ENCODE measurements at places on chromosomes 1 and 21.

- DNase-seq = no peak
Observed at GRCh38 chr1:46175243-46175642, 356 bp downstream of the TSPAN1 start.

- no peak for DNase-seq
Observed at GRCh38 chr1:72530646-72531045, 248.3 kb upstream of the NEGR1 start.

- DNase-seq = no peak
Observed at GRCh38 chr1:215523128-215523861, 43.8 kb upstream of the KCTD3 start.

GRCh38 chr1:43743206-43743605 lies 35.9 kb downstream of the ST3GAL3 start:
- DNase-seq = no peak

DNA sequence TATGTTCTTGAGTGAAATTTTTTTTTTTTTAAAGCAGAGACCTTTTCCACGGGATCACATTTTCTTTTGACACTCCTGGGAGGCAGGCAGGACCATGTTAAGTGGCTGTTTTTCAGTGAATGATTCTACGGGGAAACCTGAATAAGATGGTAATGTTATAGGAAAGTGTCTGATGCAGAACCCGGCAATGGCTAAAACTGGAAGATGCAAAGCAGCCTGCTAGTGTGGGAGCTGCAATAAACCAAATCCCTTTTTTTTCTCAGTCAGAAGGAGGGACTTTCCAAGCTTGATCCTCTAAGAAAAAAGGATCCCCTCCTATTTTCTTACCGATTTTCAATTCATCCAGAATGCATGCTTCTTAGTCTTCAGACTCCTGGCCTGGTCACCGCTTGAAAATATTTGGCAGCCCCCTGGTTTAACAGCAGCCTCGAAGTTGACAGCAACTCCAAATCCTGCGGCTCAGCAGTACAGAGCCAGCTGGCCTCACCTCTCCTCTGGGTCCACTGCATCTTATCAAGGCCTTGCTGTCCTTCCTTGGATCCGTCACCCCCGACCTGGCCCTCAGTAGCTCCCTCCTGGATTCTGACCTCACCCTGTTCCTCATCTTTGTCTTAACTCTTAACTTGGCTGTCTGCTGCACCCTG lies 5.6 kb downstream of the MX2 start:
- no peak for DNase-seq

GRCh38 chr1:199463521-199464127 lies 563.9 kb upstream of the NR5A2 start:
- peak; percentile 9 for DNase-seq

DNA sequence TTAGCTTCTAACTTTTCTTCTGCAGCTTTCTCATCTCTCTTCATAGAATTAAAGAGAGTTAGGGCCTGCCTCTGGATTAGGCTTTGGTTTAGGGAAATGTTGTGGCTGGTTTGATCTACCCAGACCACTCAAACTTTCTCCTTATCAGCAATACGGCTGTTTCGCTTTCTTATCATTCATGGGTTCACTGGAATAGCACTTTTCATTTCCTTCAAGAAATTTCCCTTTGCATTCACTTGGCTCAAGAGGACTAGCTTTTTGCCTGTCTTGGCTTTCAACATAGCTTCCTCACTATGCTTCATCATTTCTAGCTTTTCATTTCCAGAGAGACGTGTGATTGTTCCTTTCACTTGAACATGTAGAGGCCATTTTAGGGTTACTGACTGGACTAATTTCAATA lies 59.6 kb downstream of the AKT3 start:
- no peak for DNase-seq

GRCh38 chr1:60802884-60803283 lies 279.5 kb upstream of the NFIA start:
- no peak for DNase-seq

- no peak for DNase-seq
Observed at GRCh38 chr1:30132602-30133286, 590.6 kb downstream of the MATN1 start.

DNA sequence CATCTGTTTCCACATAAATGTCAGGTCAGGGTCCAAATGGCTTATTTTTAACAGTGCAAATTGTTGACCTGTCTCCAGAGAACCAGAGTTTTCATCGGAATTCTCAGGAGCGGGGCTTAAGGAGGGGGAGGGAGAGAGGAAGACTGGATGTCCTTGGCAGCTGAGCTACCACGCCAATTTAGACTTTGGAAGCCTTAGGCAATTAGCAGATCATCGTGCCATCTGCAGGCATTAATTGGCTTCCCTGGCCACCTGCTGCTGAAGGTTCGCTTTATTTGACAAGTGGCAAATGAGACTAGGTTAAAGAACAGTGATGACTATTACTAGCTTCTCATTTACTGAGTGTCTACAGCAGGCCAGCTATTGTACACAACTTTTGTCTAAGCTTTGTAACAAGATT lies 43.7 kb downstream of the HLX start:
- DNase-seq = no peak

GRCh38 chr1:100585786-100586185 lies 47.8 kb downstream of the GPR88 start:
- no peak for DNase-seq

- DNase-seq = no peak
Observed at GRCh38 chr1:93559045-93559444, 111.1 kb downstream of the FNBP1L start.

GRCh38 chr1:157135070-157135469 lies 3.1 kb downstream of the ETV3 start:
- no peak for DNase-seq

- DNase-seq = no peak
Observed at GRCh38 chr1:38819516-38819915, 40.1 kb downstream of the RRAGC start.

GRCh38 chr1:17310068-17310640 lies 2.2 kb downstream of the PADI4 start:
- no peak for DNase-seq

DNA sequence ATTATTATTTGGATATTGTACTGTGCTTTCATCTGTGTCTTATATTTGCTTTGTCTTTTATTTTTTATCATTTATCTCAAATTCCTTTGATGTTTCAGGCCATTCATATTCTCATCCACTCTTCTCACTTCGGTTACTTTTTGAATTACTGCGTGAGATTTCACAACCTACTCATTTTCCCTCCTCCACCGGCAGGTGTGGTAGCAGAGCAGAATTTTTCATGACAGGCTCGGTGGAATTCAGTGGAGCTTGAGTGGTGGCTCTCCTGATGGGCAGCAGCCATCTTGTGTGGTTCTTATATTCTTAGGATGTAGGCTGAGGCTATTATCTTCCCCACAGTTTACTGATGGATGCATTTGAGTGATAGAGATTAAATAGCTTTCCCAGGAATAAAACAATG lies 92.3 kb upstream of the IVNS1ABP start:
- DNase-seq = no peak

DNA sequence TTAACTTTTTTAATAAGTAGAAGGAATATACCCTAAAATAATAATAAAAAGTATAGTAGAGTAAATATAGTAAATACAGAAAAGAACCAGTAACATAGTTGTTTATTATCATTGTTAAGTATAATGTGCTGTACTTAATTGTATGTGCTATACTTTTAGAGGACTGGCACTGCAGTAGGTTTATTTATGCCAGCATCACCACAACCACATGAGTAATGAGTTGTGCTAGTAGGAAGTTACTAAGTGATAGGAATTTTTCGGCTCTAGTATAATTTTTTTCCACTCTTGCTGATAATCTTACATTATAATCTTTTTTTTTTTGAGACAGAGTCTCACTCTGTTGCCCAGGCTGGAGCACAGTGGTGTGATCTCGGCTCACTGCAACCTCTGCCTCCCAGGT lies 71.6 kb downstream of the IVNS1ABP start:
- DNase-seq = no peak

DNA sequence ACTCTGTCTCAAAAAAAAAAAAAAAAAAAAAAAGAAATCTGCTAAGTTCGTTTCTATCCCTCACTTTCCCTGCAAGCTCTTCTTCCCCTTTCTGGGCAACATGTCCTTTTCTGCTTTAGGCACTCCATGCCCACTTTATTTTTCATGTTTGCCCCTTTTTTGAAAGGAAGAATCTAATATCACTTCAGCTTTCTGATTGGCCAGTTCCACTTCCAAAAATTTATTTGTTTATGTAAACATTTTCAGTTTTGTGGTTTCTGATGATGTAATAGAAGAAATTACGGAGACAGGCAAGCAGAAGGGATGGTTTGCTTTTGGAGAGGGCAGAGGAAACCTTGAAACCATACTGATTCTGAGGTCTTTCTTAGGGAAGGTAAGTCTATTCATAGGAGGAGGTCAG lies 15.1 kb downstream of the IFNAR1 start:
- no peak for DNase-seq

DNA sequence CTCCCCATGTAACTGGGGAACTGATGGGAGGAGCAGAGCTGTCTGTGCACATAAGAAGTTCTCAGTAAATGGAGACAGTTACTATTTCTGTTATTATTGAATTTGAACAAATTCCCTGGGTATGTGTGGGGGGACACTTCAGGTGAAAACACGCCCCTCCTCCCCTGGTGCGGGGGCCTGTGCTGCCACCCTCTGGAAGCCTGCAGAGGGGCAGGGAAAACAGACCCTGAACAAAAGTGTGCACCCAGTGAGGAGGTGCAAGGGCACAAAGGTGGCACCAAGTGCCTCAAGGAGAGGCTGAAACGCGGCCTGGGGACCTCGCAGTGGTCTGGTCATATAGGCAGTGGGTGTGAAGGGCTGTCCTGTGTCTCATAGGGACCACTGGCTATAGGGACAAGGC lies 18.2 kb upstream of the NADK start:
- no peak for DNase-seq

DNA sequence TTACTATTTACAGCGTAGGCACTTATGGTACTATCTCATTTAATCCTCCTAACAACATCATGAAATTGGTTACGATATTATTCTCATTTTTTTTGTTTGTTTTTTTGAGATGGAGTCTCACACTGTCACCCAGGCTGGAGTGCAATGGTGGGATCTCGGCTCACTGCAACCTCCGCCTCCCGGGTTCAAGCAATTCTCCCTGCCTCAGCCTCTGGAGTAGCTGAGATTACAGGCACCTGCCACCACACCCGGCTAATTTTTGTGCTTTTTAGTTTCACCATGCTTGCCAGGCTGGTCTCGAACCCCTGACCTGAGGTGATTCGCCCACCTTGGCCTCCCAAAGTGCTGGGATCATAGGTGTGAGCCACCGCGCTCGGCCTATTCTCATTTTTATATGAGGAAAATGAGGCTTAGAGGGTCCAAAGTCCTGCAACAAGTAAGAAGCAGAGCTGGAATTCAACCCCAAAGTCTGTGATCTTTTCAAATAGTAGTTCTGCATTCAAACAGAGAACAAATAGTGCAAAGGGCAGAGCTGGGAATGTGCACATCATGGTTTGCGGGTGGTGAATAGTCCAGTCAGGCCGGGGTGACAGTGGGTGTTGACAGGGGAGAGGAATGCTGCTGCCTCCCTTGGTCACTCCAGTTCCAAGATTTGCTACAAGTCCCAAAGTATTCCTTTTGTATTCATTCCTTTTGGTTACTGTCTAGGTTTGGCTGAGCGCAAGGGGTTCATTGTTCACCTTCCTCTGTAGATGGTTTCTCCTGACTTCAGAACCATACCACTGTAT lies 4.6 kb downstream of the PRUNE1 start:
- no peak for DNase-seq

DNA sequence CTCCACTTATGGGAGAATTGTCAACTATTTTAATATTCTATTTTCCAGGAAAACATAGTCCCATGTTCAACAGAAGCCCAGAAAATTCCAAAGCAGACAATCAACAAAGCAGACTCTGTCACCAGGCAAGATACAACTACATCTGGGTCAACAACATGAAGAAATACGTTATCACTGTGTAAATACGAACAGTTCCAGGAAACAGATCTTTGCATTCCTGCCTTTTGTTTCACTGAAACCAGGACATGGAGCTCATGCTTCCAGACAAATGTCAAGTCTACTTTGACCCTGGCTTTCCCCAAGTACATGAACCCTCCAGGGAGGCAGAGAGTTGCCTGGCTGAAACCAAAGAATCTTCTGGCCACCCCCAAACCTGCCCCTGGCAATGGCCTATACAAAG lies 106.7 kb downstream of the SETD4 start:
- no peak for DNase-seq

- no peak for DNase-seq
Observed at GRCh38 chr1:44632598-44632997, 41.7 kb downstream of the TMEM53 start.

GRCh38 chr21:39116761-39117439 lies 66.4 kb downstream of the PSMG1 start:
- DNase-seq = no peak

DNA sequence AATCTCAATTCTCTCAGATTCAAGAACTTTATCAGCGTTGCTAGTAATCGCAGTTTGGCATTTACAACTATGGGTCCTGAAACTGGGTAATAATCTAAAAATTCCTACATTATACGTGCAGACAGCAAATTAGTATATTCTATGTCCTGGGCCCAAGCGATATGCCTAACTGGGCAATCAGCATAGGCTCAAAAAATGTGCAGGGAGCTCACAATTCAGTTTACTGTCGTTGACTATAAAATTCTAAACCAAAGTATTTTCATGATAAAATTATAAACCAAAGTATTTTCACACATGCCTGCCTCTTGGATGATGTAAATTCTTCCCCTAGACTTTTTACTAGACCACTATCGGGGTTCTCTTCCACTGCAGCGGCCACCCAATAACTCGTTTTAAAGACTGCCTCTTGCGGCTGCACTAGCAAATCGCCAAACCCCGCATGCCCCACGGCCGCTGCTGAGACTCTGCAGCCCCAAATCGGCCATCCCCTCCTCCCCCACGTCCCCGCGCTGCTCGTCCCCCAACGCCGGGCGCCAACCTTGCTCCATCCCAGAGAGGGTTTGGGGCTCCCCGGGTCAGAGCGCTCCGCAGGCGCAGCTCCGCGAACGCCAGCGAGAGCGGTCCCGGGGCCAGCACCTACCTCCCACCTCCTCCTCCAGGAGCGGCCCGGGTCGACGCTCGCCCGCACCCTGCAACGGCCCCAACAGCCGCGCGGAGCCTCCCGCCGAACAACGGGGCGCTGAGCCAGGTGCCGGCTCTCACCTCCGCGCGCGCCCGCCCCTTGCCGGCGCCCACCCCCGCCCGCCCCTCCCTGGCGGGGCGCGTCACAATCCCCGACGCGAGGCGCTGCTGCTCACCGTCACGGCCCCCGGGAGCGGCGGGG lies 506 bp downstream of the SSX2IP start:
- no peak for DNase-seq

- DNase-seq = no peak
Observed at GRCh38 chr21:30227633-30228404, 11.9 kb upstream of the CLDN8 start.

- DNase-seq = no peak
Observed at GRCh38 chr1:8597455-8597854, 220.0 kb downstream of the RERE start.

DNA sequence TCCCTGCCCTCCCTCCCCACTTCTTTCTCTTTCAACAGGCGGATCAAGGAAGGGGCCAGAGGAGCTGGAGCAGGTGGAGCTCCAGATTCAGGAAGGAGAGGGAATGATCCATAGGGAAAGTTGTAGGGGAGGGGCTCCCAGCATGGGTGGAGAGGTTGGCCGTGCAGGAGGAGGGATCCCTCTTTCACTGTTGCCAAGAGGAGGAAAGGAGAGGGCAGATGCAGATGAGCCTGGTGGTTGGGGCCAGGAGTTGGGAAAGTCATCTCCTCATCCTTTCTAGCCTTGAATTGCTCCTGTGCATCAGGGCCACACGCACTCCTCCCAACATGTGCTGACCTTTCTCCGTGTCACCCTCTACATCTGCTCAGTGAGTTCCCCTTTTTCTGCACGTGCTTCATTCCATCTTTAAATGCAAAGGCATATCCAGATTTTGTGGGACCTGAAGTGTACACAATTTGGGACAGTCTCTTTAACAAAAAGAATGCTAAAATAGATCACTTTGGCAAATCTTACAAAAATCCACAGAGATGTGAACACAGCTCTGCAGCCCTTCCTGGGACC lies 32.4 kb downstream of the ZBTB18 start:
- no peak for DNase-seq
